Activated naive CD8-positive, alpha-beta T cell treated with anti-CD3 and anti-CD28 coated beads, Interleukin-2, amount 10 ng/mL, durations not matched to agents 7 days and 5 days (primary cell): ENCODE measurements at places on chromosomes 12 and 14.

- H3K27ac ChIP-seq, result peak overlapping the region; percentile 84
- H3K36me3 ChIP-seq, result peaks cover 4% of the 10 kb centered on the region
- DNase-seq, result peak; percentile 65
- peaks cover 50% of the 10 kb centered on the region for H3K4me1 ChIP-seq
Observed at GRCh38 chr14:73771848-73772638, 57.9 kb upstream of the PNMA1 start.

- H3K27me3 ChIP-seq, result no peaks in the 10 kb centered on the region
- peaks cover 5% of the 10 kb centered on the region for H3K36me3 ChIP-seq
- H3K4me1 ChIP-seq, result peaks cover 47% of the 10 kb centered on the region
- H3K27ac ChIP-seq, result no peak overlapping the region
- no peak for DNase-seq
Observed at GRCh38 chr12:120234643-120235368, 30.7 kb downstream of the PXN start.

DNA sequence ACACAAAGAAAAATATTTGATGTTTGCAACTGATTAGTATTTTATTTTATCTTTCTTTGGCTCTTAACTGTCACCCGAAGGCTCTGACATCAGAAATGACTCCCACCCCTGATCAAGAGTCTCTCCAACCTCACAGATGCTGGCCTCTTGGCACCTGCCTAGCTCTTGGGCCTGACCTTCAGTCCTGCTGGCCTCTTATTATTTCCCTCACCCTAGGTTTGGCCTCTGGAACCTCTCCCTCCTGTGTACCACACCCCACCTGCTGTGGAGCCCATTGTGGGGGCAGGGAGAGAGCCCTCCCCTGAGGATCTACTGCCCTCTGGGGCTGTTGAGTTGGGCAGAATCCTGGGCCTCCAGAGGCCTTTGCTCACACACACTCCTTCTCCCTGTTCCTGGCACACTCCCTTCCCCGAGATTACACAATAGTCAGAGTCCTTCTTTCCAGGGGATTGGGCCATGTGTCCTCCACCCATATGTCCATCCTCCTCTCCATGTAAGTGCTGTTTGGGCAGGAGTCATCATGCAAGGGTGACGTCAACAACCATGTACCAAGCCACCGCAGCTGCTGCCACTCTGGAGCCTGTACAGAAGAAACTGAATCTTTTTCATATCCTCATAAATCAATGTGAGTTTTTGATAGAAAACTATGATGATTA, 124.3 kb downstream of the RASSF9 start:
- no peaks in the 10 kb centered on the region for H3K27me3 ChIP-seq
- no peak overlapping the region for H3K4me3 ChIP-seq
- DNase-seq, result no peak
- no peaks in the 10 kb centered on the region for H3K4me1 ChIP-seq
- no peaks in the 10 kb centered on the region for H3K36me3 ChIP-seq

DNA sequence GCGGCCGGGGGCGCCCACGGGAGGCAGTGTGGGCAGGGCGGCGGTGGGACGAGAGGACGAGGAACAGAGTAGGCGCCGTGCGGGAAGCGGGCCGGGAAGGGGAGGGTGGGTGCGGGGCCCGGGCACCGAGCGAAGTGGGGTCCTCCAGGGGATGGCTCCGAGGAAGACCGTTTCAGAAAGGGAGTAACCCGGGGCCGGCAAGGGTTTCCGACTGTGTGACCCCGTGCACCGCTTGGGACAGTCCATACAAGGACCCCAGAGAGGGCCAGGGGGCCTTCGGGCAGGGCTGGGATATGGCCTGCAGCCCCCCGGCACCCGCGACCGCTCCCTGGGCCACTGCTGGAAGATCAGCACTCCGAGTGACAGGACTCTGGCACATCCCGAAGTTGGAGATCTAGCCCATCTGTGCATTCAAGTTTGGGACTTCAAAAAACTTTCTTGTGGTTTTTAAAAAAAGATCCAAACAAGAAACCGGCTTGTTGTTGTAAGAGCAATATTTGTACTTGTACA, 448 bp downstream of the TSPAN9 start:
- DNase-seq, result peak; percentile 33
- H3K27me3 ChIP-seq, result peaks cover 26% of the 10 kb centered on the region
- H3K27ac ChIP-seq, result no peak overlapping the region
- peak overlapping the region; percentile 44 for H3K4me3 ChIP-seq
- H3K36me3 ChIP-seq, result no peaks in the 10 kb centered on the region

GRCh38 chr14:28121512-28122297, 644.9 kb upstream of the FOXG1 start:
- H3K27me3 ChIP-seq, result no peaks in the 10 kb centered on the region
- H3K36me3 ChIP-seq, result no peaks in the 10 kb centered on the region
- H3K4me3 ChIP-seq, result no peak overlapping the region
- H3K4me1 ChIP-seq, result no peaks in the 10 kb centered on the region
- H3K27ac ChIP-seq, result no peak overlapping the region

- no peaks in the 10 kb centered on the region for H3K27me3 ChIP-seq
- no peak overlapping the region for H3K27ac ChIP-seq
- no peaks in the 10 kb centered on the region for H3K36me3 ChIP-seq
Observed at GRCh38 chr12:84814664-84815245, 97.8 kb downstream of the SLC6A15 start.

- DNase-seq, result no peak
- no peaks in the 10 kb centered on the region for H3K4me1 ChIP-seq
- no peak overlapping the region for H3K4me3 ChIP-seq
- H3K27me3 ChIP-seq, result peaks cover 24% of the 10 kb centered on the region
- no peak overlapping the region for H3K27ac ChIP-seq
Observed at GRCh38 chr14:24785698-24786097, 151.7 kb upstream of the GZMB start.

GRCh38 chr14:22545842-22546721, 42.9 kb downstream of the DAD1 start:
- peak overlapping the region; percentile 99 for H3K27ac ChIP-seq
- DNase-seq, result no peak
- H3K4me3 ChIP-seq, result peak overlapping the region; percentile 86
- H3K36me3 ChIP-seq, result peaks cover 86% of the 10 kb centered on the region
- H3K4me1 ChIP-seq, result peaks cover 86% of the 10 kb centered on the region

GRCh38 chr14:68908201-68908600, 70.9 kb downstream of the ACTN1 start:
- H3K27ac ChIP-seq, result no peak overlapping the region
- peaks cover 4% of the 10 kb centered on the region for H3K36me3 ChIP-seq
- H3K4me1 ChIP-seq, result peaks cover 18% of the 10 kb centered on the region
- H3K27me3 ChIP-seq, result no peaks in the 10 kb centered on the region

- no peak overlapping the region for H3K4me3 ChIP-seq
- H3K4me1 ChIP-seq, result peaks cover 2% of the 10 kb centered on the region
- H3K27me3 ChIP-seq, result no peaks in the 10 kb centered on the region
- H3K27ac ChIP-seq, result no peak overlapping the region
Observed at GRCh38 chr14:51561141-51561540, 90.6 kb upstream of the FRMD6 start.

DNA sequence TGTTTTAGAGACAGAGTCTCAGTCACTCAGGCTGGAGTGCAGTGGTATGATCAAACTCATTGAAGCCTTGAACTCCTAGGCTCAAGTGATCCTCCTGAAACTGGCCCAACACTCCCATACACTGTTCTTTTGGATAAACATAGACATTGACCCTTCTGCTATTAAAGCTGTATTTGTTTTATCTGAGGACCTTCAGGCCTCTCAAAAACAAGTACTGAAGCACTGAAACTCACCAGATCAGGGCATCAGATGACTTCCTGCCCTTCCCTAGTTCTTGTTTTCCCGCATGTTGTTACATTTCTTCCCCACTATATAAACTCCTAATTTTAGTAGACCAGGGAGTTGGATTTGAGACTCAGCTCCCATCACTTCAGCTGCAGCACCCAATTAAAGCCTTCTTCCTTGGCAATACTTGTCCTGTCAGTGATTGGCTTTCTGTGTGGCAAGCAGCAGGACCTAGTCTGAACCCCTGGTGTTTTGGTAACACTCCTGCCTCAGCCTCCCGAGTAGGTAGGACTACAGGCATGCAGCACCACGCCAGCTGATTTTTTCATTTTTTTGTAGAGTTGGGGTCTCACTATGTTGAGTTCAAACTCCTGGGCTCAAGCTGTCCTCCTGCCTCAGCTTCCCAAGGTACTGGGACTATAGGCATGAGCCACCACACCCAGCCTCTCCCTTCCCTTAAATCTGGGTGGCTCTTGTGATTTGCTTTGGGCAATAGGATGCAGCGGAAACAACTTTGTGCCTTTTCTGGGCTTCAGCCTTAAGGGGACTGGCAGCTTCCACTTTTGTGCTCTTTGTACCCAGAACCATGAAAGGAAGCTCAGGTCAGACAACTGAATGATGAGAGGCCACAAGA, 12.5 kb upstream of the IFT81 start:
- H3K4me1 ChIP-seq, result no peaks in the 10 kb centered on the region
- peaks cover 6% of the 10 kb centered on the region for H3K27me3 ChIP-seq
- no peak for DNase-seq
- no peak overlapping the region for H3K27ac ChIP-seq

- H3K36me3 ChIP-seq, result peaks cover 33% of the 10 kb centered on the region
- no peak overlapping the region for H3K27ac ChIP-seq
- H3K4me3 ChIP-seq, result no peak overlapping the region
- no peaks in the 10 kb centered on the region for H3K27me3 ChIP-seq
- DNase-seq, result no peak
Observed at GRCh38 chr12:104602896-104603295, 146.1 kb downstream of the CHST11 start.

DNA sequence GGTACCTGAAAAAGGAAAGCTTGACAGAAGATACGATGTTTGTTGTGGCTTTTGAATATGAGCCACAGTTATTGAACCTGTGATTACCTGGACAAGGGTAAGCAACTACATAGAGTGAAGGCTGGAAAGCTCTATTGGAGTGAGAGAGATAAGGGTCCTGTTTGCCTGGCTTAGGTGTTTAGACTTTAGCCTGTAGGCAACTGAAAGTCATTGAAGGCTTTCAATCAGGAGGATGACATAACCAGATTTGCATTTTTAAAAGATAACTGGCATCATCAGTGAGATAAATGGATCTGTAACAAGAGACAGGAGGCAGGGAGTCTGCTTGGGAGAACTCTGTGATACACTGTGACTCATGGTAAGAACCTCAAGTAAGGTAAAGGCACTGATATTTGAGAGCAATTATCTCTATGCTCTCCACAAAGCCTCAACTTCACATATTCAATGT, 128.9 kb upstream of the SOX5 start:
- no peak overlapping the region for H3K27ac ChIP-seq
- H3K27me3 ChIP-seq, result no peaks in the 10 kb centered on the region
- no peaks in the 10 kb centered on the region for H3K4me1 ChIP-seq
- no peaks in the 10 kb centered on the region for H3K36me3 ChIP-seq
- DNase-seq, result no peak
- H3K4me3 ChIP-seq, result no peak overlapping the region

DNA sequence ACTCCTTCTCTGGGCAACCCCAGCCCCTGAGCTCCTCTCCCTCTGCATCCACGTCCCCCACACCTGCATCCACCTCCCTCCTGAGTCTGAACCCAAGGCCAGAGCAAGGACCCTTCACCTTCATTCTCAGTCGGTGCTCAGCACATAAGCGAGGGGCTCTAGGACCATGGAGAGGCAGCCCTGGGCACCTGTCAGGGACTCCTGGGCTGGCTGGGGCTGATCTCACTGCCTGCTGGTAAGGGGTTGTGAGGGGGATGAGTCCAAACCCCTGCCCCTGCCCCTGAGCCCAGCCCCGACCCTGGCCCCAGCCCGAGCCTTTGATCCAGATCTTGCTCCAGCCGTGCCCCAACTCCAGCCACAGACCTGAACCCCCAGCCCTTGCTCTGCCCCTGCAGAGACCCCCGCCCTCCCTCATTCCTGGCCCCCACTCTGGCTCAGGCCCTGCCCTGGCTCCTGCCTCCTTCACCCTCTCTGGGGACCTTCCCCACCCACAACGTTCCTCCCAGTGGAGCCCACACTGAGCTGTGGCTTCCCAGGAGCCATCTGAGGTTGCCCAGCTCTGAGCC, 888 bp upstream of the CCDC197 start:
- no peak for DNase-seq
- H3K27me3 ChIP-seq, result no peaks in the 10 kb centered on the region
- H3K4me1 ChIP-seq, result peaks cover 24% of the 10 kb centered on the region
- no peak overlapping the region for H3K27ac ChIP-seq

GRCh38 chr12:123387508-123388176, 3.7 kb downstream of the KMT5A start:
- H3K4me3 ChIP-seq, result peak overlapping the region; percentile 90
- H3K36me3 ChIP-seq, result peaks cover 12% of the 10 kb centered on the region
- peaks cover 29% of the 10 kb centered on the region for H3K4me1 ChIP-seq
- H3K27me3 ChIP-seq, result no peaks in the 10 kb centered on the region
- H3K27ac ChIP-seq, result peak overlapping the region; percentile 93
- DNase-seq, result peak; percentile 34

DNA sequence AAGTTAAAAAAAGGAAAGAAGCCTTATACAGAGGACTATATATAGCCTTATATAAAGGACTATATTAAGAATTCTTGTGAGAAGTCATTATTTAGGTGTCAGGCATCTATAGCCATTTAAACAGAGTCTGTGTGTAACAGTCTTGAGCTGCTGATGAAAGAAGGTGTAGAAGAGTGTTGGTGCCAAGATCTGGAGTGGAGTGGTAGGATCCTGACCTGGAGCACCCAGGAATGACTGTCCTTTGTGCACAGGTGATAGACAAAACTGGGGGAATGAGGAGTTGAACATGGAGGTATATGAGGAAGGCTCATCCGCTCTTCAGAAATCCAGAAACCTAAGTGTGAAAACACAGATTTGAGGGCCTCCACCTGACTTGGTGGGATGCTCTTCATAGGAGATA, 747.3 kb downstream of the NRXN3 start:
- no peak overlapping the region for H3K27ac ChIP-seq
- no peaks in the 10 kb centered on the region for H3K4me1 ChIP-seq
- H3K36me3 ChIP-seq, result no peaks in the 10 kb centered on the region
- no peak for DNase-seq

- DNase-seq, result peak; percentile 51
- H3K4me3 ChIP-seq, result no peak overlapping the region
- peaks cover 2% of the 10 kb centered on the region for H3K4me1 ChIP-seq
- H3K27ac ChIP-seq, result no peak overlapping the region
- no peaks in the 10 kb centered on the region for H3K36me3 ChIP-seq
Observed at GRCh38 chr12:14629832-14630710, 62.4 kb upstream of the PLBD1 start.

- peaks cover 5% of the 10 kb centered on the region for H3K36me3 ChIP-seq
- H3K4me1 ChIP-seq, result no peaks in the 10 kb centered on the region
- DNase-seq, result no peak
- no peak overlapping the region for H3K27ac ChIP-seq
Observed at GRCh38 chr12:123288751-123289346, 17.2 kb upstream of the CDK2AP1 start.

DNA sequence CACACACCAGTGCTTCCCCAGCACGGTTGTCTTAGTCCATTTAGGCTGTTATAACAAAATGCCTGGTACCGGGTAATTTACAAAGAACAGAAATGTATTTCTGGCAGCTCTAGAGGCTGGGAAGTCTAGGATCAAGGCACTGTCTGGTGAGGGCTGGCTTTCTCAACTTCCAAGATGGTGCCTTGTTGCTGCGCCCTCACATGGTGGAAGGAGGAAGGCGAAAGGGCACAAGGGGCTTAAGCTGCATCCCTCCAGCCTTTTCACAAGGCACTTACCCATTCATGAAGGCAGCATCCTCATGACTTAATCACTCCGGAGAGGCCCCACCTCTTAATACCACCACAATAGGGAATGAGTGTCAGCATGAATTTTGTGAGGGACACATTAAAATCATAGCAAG, 155.5 kb downstream of the SLC15A5 start:
- H3K27me3 ChIP-seq, result peaks cover 1% of the 10 kb centered on the region
- H3K4me1 ChIP-seq, result no peaks in the 10 kb centered on the region
- no peak overlapping the region for H3K4me3 ChIP-seq
- no peak for DNase-seq
- no peak overlapping the region for H3K27ac ChIP-seq

- peaks cover 33% of the 10 kb centered on the region for H3K27me3 ChIP-seq
- H3K4me1 ChIP-seq, result peaks cover 3% of the 10 kb centered on the region
- no peak overlapping the region for H3K27ac ChIP-seq
- H3K4me3 ChIP-seq, result no peak overlapping the region
- DNase-seq, result no peak
Observed at GRCh38 chr14:47678157-47678556, 2.8 kb upstream of the MDGA2 start.
